ENCODE measurements at places on chromosomes 7 and 10.

DNA sequence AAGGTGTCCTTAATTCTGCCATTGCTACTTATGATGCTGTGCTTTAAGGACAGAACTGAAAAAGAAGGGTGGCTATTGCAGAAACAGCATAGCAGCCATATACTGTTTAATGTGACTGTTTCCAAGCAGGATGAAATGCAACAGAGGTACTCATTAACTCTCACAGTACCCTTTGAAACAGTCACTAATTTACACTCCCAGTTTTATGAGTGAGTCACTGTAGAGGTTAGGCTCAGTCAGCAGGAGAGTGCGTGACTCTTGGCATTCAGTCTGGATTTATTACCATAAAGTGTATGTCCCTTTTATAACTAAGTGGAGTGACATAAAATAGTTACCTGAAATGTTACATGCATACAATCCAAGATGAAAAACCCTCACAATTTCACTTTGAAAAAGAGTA, 27.7 kb downstream of the ALDH18A1 start:
- DNase-seq: no peak

- DNase-seq: no peak
Observed at GRCh38 chr7:155374276-155375252, 76.9 kb downstream of the INSIG1 start.

GRCh38 chr7:133039614-133040013, 42.3 kb downstream of the CHCHD3 start:
- no peak for DNase-seq

DNA sequence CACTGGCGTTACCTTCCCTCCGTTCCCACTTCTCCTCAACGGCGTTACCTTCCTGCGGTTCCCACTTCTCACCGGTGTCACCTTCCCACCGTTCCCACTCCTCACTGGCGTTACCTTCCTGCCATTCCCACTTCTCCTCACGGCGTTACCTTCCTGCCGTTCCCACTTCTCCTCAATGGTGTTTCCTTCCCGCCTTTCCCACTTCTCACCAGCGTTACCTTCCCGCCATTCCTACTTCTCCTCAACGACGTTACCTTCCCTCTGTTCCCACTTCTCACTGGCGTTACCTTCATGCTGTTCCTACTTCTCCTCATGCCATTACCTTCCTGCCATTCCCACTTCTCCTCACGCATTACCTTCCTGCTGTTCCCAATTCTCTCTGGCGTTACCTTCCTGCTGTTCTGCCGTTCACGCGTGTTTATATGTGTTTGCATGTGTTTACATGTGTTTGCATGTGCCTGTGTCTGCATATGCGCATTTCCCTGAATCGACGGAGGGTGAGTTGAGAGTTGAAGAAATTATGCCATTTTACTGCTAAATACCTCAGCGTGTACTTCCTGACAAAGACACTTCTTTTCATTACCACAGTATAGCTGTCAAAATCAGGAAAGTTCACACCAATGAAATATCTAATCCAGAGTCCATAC, 23.2 kb upstream of the CFAP46 start:
- no peak for DNase-seq

DNA sequence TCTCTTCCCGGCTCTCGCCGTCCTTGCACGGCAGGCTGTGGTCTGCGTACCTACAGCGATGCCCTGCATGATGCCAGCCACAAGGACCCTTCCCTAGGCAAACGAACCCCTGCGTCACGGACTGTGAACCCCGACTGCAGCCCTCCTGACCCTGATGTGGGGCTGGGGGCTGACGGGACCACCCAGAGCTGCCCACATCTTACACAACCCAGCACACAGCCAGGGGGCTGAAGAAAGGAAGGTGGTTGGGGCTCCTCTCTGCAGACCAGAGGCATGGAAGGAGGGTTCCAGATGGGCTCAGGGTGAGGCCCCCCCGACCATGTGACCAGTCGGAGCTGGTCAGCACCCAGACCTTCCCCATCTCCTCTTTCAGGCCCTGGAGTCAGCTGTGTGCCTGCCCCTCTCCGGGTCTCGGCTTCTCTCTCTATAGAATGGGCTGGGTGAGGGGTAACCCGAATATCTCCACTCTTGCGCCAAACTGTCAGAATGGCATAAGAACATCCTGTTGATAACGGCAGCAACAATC, 41.4 kb downstream of the EBF3 start:
- no peak for DNase-seq

Measured in amygdala (tissue), 56 donors.